Stimulated activated CD8-positive, alpha-beta memory T cell treated with anti-CD3 and anti-CD28 coated beads, Interleukin-4, amount 100 ng/mL, for 4 hours (primary cell): ENCODE measurements at places on chromosomes 6 and 20.

DNA sequence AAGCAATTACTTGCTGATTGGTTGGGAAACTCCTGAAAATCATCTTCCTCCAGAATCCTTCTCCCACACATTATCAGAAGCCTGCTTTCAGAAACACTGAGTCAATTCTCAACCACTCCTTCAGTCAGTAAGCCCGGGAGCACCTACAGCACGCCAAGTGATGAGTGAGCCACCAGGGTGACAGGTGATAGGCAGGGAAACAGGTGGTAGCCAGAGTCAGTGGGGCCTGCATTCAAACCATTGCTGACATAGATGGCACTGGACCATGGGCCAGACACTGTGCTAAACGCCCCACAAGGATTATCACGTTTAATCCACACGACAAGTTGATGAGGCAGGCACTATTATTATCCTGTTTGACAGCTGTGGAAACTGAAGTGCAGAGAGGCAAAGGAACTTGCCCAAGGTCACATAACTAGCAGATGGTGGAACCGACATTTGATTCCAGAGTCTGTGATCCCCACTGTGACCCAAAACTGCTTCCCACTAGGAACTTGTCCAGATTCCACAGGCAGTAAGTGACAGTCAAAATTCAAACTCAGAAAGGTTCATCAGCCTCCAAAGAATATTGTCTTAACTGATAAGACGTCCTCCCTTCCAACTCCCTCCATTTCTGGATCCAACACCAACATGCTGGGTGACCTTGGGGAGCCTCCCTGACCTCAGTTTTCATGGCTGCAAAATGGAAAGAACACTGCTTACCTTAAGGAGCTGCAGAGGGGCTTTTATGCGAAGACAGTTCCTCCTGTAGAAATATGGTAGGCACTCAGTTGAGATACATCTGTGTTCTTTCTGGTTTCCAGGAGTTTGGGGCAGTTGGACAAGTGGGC, 23.9 kb upstream of the TOP1 start:
- DNase-seq, result no peak

- DNase-seq, result no peak
These were observed 104.6 kb upstream of the EXOC2 start for GRCh38 chr6:797479-798077.

DNA sequence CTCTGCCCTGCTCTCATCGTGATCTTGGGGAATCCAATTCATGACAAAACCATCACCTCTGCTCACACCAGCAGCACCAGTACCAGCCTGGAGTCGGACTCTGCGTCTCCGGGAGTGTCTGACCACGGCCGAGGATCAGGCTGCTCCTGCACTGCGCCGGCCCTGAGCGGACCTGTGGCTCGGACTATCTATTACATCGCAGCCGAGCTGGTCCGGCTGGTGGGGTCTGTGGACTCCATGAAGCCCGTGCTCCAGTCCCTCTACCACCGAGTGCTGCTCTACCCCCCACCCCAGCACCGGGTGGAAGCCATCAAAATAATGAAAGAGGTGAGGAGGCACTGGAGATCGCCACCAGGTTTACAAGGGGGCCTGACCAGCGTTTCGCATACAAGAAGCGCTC, 37.2 kb upstream of the PBOV1 start:
- no peak for DNase-seq

DNA sequence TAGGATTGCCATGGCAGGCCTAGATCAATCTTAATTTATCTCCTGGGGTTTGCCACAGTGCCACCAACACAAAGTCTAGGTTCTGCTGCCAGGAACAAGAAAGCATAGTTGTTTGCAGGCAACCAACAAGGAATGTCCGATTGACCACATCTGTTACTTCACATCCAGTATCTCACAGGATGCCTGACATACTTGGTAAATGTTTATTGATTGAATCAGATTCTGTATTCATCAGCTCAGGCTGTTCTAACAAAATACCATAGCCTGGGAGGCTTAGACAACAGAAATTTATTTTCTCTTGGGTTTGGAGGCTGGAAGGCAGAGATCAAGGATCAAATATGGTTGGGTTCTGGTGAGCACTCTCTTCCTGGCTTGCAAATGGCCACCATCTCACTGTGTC, 26.3 kb upstream of the MC3R start:
- no peak for DNase-seq

DNA sequence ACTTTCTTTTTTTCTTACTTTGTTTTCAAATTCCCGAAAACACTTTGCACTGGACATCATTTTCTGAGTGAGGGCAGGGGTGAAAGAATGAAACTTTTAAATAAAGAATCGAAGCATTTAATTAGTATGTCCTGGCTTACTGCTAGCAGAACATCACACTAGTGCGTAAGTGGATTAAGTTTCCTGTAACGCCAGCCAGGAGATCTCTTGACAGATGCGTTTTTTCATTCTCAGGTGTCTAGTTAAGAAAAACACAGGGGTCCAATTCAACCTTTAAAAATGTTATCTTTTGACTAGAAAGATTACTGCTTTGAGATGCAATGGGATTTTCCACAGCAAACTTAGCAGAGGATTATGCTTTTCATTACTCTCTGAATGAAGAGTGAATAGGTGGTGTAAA, 858.8 kb upstream of the EPHA7 start:
- DNase-seq, result no peak
